SJCRH30 (cell line): ENCODE measurements at places on chromosomes 5 and 9. TPM values are rescaled to one million over a fixed set of nuclear protein-coding genes. Genes with fewer than 3 reads are reported as not detected.

DNA sequence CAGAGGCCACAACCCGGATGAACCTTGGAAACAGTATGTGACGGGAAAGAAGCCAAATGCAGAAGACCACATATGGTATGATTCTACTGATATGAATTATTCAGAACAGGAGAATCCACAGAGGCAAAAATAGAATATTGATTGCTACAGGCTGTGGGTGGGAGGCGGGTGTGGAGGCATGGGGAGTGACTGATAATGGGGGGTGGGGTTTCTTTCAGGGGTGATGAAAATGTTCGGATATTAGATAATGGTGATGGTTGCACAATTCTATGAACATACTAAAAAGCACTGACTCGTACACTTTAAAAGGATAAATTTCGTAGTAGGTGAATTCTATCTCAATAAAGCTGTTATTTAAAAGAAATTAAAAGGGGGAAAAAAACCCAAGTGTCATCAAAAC lies 10.7 kb downstream of the IL4 start:
- no peak for DNase-seq

- peak; percentile 55 for DNase-seq
These were observed 25.2 kb downstream of the SLC28A3 start for GRCh38 chr9:84315278-84315877.

DNA sequence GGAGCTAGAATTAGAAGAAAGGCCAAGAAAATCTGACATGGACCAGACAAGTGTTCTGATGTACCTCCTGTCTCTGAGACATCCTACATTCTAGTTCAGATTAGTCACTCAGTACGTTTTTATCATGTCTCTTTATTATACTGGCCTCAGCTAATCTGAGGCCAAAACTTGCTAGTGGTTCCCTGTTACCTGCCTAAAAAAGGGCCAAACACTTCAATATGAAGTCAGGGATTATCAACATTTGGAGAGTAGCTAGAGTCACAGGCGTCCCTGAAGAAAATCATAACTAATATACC lies 587.4 kb downstream of the PRELID2 start:
- DNase-seq, result no peak

DNA sequence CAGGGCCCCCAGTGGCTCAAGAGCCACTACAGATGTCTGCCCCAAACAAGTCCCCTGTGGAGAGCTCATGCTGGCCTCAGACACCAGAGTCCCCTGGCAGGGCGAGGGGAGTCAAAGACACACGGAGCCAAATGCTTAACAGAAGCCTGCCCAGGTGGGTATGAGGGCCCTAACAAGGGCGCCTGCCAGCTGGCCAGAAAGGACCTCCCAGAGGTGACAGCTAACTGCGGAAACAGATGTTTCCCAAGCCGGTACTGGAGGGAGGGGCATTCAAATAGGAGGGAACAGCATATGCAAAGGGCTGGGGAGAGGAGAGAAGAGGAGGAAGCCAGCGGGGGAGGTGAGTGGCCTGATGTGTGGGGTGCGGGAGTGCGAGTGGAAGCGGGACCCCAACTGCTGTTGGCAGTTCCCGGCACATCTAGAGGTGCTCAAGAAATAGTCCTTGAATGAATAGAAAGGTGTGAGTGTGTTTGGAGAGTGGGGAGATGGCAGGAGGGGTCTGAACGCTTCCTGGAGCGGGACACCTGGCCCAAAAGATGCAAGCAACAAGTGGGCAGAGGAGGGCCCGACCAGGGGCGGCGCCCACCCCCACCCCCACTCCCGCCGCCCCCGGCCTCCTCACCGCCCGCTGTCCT lies 824 bp downstream of the MXD3 start:
- DNase-seq, result peak; percentile 66

- DNase-seq, result no peak
These were observed 6.9 kb upstream of the RIC1 start for GRCh38 chr9:5622016-5622415.

DNA sequence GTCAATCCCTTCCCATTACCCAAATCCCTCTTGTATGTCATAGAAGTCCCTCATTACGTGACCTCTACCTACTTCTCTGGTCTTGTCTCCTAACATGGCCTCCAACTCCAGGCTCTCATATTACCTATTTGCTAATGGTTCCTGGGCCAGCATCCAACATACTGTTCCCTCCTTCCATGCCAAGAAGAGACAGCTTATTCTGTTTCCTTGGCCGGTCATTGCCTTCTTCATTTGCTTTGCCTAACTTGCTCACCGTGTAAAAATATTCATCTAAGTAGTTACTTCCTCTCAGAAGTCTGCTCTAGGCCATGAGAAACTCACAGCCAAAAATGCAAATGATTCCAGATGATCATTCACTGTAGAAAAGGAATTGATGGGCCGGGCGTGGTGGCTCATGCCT lies 8.9 kb upstream of the IL6ST start:
- no peak for DNase-seq

DNA sequence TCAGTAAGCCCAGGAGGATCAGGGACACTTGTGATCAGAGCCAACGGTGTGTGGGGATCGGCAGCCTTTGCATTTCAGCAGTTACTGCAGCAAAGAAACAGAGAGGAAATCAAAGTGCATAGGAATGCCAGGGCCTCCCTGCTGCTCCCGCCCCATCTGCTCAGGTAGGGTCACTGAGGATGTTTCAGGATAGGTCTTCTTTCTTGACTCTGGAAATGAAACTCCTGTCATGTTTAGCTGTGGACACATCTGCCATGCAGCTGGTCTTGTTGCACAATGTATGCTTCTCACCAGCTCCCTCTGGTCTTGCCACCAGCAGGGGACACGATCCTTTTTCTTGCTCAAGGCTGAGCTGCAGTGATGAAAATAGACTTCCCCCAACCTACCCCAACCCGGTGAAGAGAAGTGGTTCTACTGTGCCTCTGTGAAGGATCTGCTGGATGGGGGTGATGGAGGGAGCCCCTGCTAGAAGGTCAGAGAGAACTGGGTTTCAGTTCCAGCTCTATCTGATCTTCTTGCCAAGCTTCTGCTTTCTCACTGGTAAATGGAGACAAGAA lies 185.2 kb upstream of the KLF4 start:
- DNase-seq, result no peak

DNA sequence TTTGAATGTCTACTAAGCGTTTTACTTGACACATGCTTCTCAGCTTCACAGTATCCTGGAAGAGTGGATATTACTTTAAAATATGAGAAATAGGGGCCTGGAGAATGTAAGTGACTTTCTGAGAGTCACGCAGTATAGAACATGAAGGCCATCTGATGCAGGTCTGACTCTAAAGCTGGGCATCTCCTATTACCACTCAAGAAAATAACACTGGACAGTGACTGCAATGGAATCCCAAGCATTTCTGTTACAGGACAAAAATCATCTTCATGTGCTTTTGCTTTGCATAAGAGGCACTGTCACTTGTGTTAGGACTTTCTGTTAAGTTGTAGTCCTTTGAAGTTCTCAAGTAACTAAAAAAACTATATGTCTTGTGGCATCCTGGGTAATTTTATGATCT lies 335.5 kb downstream of the FBXL7 start:
- no peak for DNase-seq

Gene SLC34A1
- total RNA-seq, result not detected in 2 replicates

Gene QRFP
- not detected in 2 replicates for total RNA-seq
